PC-3 (cell line): ENCODE measurements at places on chromosomes 2 and 18. TPM values are rescaled to one million over a fixed set of nuclear protein-coding genes. Genes with fewer than 3 reads are reported as not detected.
A peak's percentile ranks its signal among the peaks of the same experiment; 100 is the strongest.

- no peaks in the 10 kb centered on the region for H3K36me3 ChIP-seq
These were observed 27.9 kb upstream of the GALNT5 start for GRCh38 chr2:157229572-157229971.

DNA sequence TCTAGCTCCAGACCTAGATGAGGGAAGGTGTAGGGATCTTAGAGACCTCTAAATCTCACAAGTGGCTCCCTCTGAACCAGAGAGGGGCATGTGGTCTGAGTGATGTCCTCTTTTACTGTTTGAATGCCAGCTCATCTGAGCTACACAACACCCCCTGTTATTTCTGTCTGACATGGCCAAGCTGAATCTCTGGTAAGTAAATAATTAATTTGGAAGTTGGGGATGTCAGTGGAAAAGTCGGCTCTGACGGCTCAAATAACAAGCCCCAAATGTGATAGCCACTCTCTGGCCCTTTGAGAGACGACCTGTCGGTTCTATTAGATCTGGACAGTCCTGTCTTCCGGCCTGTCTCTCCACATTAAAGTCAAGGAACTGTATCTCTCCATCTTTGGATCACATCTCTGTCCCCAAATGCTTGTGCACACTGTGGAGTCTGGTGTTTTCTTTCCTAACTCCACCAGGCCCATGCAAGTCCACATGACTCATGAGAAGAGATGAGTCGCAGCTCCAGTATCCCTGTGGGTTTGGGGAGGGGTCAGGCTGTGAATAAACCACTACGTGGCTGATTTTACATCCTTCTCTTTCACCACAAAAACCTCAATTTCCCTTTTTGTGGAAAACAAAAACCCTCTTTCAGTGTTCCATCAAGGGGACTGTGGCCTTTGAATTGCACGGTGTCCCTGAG lies 52.5 kb downstream of the SETBP1 start:
- DNase-seq: peak; percentile 76
- H3K27ac ChIP-seq: peak overlapping the region; percentile 65
- no peak overlapping the region for H3K4me3 ChIP-seq
- H3K27me3 ChIP-seq: no peaks in the 10 kb centered on the region
- no peaks in the 10 kb centered on the region for H3K36me3 ChIP-seq
- H3K4me1 ChIP-seq: peaks cover 30% of the 10 kb centered on the region

- H3K4me3 ChIP-seq: no peak overlapping the region
- no peak overlapping the region for H3K27ac ChIP-seq
- H3K36me3 ChIP-seq: no peaks in the 10 kb centered on the region
- H3K27me3 ChIP-seq: peaks cover 17% of the 10 kb centered on the region; the same call in 1 of the 2 replicates
- DNase-seq: no peak
These were observed 101.0 kb upstream of the SIX3 start for GRCh38 chr2:44840503-44840850.

DNA sequence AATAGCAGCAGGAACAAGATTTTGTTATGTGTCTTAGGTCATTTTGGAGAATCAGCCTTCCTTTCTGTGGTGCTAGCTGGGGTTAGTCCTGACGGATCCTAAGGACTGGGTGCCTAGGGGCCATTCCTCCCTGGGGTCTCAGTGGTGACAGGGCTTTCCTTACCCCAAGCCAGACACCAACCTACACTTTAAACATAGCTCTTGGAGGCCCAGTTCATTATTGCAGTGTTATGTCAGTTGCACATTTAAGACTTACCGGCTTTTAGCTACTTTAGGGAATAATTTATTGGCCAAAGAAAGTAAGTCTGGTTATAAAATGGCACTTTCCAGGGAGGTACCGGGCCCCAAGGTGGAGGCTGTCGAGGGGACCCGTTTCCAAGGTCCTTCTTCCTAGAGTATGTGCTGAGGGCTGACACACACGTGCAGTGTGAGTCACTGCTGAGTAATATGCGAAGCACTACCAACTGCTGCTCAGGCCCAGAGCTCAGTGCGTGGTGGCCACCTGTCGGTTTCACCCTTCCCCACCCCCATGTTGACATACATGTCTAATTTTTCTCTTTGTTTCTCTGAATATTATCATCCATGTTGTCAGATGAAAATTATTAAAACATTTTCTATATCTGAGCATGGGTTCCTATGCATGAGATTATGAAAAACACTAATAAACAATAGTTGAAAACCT lies 37.0 kb upstream of the GRHL1 start:
- H3K27me3 ChIP-seq: no peaks in the 10 kb centered on the region
- peak; percentile 92 for DNase-seq
- H3K4me1 ChIP-seq: peaks cover 11% of the 10 kb centered on the region

DNA sequence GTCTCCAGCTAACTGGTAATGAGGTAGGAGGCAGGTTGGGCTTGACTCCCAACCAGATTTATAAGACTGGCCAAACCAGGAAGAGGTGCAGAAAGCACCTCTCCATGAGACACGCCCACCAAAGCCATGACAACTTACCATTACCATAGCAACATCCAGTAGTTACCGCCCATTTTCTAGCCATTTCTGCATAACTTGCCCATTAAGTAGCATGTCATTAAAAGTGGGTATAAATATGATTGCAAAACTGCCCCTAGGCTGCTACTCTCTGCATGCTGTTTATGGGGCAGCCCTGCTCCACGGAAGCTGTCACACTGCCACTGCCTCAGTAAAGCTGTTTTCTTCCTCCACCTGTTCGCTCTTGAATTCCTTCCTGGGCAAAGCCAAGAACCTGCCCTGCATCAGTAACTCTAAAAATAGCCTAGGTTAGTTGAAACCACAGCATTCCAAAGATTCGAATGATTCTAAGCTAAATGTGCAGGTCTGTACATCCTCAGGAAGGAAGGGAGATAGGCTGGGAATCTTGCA lies 131.9 kb downstream of the ATL2 start:
- no peaks in the 10 kb centered on the region for H3K4me1 ChIP-seq
- H3K27ac ChIP-seq: no peak overlapping the region
- H3K36me3 ChIP-seq: no peaks in the 10 kb centered on the region
- no peaks in the 10 kb centered on the region for H3K27me3 ChIP-seq
- peak; percentile 22 for DNase-seq

CPLX4 gene
- total RNA-seq: not detected in 2 replicates

SCLY gene
- 19.5 and 23.1 TPM in 2 replicates for total RNA-seq

FAHD2B gene
- total RNA-seq: 12.7 and 22.2 TPM in 2 replicates

- no peaks in the 10 kb centered on the region for H3K4me1 ChIP-seq
- no peak overlapping the region for H3K4me3 ChIP-seq
- DNase-seq: no peak
- peaks cover 39% of the 10 kb centered on the region for H3K27me3 ChIP-seq
- H3K27ac ChIP-seq: no peak overlapping the region
- no peaks in the 10 kb centered on the region for H3K36me3 ChIP-seq
These were observed 6.4 kb upstream of the PDIA6 start for GRCh38 chr2:10818984-10819383.

DNA sequence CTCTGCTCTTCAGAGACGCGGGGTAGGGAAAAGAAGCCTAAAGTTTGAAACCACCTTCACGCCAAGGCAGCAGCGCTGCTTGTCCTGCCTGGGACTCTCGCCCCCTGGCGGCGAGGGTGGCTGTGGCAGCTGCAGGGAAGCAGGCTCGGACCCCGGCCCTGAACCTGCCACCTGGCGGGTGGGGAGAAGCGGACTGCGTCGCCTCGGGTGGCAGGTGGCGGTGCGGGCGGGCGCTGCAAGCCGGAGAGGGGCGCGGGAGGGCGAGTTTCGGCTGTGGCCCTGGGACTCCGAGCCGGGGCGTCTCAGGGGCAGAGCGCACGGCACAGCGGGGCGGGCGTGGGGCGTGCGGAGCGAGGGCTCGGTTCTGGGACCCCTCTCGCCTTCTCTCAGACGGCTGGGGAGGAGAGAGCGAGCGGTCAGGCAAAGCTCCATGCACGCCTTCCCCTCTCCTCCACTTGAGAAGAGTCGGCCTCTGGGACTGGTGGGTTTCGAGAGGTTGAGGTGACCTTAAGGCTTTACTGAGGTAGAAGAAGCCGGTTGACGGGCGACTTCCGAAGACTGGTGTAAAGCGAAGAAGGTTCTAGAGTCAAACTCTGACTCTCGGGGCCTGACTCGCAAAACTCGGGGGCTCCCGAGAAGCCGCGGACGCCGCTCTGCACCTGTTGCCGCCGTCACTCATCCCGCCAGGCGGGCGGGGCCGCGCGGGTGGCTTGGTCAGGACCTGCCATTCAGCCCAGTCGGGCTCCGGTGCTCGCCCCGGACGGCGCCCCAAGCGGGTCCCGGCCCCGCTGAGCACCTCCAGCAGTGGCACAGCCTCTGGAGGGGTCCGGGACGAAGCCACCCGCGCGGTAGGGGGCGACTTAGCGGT lies 1.1 kb upstream of the BOLL start:
- DNase-seq: no peak
- H3K4me1 ChIP-seq: no peaks in the 10 kb centered on the region
- no peak overlapping the region for H3K4me3 ChIP-seq
